ENCODE measurements at places on chromosomes 2 and 18.
A peak's percentile ranks its signal among the peaks of the same experiment; 100 is the strongest.

DNA sequence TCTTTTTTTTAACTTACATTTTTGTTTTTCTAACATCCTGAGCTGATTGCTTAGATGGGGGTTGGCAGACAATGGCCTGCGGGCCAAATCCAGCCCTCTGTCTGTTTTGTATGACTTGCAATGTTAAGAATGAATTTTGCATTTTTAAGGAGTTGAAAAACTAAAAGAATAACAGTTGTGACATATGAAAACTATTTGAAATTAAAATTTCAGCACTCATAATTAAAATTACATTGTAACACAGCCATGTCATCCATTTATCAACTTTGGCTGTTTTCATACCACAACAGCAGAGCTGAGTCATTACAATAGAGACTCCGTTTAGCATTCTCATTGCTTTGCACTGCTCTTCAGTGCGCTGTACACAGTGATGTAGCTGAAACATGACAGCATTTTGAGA is 94.1 kb upstream of the MC4R start:
- peak; percentile 69 for DNase-seq

- DNase-seq: no peak
Observed at GRCh38 chr18:56515522-56515921, 122.9 kb downstream of the TXNL1 start.

DNA sequence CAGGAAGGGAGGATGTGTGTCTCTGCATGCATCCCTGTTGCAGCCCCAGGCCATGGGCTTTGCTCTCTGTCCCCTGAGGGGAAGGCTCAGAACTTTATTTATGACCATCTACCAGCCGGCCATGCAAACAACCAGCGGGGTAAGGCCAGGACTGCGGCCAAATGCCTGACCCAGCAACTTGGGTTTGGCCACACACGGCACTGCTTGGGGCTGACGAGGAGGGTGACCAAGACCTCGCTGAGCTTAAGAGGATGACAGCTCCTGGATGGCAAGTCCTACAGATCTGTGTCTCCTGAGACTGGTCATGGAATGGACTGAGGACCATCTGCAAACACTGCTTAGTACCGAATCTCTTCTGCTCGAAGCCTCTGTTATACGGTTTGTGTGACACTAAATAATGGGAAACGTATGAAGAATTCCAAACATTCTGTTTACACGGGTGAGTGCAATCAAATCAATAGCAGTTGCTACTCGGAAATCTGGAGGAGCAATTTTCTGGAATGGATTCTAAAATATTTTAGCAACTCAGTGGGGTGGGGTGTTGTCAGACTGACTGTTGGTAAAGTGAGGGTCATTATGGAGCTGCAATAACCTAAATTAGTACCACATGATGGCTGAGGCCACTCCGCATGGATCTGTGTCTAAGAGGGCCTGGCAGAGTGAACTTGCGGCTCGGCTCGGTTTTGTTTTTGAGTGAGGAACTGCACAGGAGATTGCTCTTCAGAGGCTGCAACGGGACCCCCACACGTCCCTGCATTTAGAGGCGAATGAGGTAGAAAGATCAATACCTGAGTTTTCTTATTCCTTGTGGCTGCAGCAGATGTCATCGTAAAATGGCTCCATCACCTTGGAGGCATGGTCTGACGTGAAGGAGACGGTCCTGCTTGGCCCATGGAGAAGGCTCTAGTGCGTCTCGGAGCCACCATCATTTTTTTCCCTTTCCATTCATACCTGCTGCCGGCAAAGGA is 26.6 kb downstream of the TMEM18 start:
- DNase-seq: peak; percentile 54

DNA sequence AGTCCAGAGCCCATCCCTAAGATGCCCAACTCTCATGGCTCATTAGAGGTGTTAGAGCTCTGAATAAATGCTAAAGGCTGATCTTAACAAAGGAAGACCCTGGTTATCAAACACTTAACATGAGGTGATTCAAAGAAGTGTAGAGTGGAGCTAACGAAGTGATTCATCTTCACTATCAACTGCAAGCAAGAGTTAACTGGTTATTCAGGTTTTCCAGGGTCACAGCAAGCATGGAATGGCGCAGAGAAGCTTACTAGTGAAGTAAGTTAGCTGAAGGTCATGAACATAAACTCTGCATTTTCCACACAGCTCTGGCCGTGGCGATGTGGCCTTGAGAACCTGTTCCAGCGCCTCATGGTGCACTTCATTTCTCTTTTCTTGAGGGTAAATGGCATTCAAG is 17.0 kb downstream of the RND3 start:
- no peak for DNase-seq
